Esophagus muscularis mucosa (tissue), 4 donors: ENCODE measurements at places on chromosomes 5 and 9. TPM values are rescaled to one million over a fixed set of nuclear protein-coding genes. Genes with fewer than 3 reads are reported as not detected.

ROPN1L gene
- 1.7 TPM for total RNA-seq

GRCh38 chr5:163503106-163504078 lies 2.0 kb upstream of the MAT2B start:
- no peaks in the 10 kb centered on the region for H3K27me3 ChIP-seq
- H3K4me1 ChIP-seq = peaks cover 47% of the 10 kb centered on the region
- peak; percentile 95 for DNase-seq
- H3K4me3 ChIP-seq = peak overlapping the region; percentile 87
- peak overlapping the region; percentile 92 for H3K27ac ChIP-seq

FBXO38 gene
- total RNA-seq = 34.6 TPM

ZCCHC10 gene
- total RNA-seq = 16.7 TPM

DNA sequence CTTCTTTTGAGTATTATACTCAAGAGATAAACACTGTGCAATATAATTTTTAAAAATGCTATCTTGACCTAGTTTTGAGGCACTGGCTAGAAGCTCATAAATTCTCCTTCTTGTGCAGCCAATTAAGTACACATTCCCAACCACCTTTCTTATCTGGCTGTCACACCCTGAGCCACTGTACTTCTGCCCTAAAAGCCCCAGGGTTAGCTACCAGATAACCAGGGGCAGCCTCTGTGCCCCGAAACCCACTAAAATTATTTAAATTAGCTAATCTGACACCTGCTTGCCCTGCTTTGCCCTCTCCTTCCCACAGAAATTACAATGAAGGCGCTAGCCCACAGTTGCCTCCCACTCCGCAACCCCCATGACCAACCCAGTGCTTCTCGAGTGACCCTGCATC lies 597.3 kb upstream of the TYRP1 start:
- DNase-seq = no peak
- no peaks in the 10 kb centered on the region for H3K27me3 ChIP-seq
- H3K4me3 ChIP-seq = no peak overlapping the region
- no peaks in the 10 kb centered on the region for H3K36me3 ChIP-seq
- H3K27ac ChIP-seq = no peak overlapping the region
- H3K4me1 ChIP-seq = no peaks in the 10 kb centered on the region

- H3K36me3 ChIP-seq = no peaks in the 10 kb centered on the region
- H3K4me3 ChIP-seq = no peak overlapping the region
- H3K27me3 ChIP-seq = peaks cover 45% of the 10 kb centered on the region
- H3K27ac ChIP-seq = no peak overlapping the region
Measured at GRCh38 chr5:3590161-3590966, 5.3 kb upstream of the IRX1 start.

DNA sequence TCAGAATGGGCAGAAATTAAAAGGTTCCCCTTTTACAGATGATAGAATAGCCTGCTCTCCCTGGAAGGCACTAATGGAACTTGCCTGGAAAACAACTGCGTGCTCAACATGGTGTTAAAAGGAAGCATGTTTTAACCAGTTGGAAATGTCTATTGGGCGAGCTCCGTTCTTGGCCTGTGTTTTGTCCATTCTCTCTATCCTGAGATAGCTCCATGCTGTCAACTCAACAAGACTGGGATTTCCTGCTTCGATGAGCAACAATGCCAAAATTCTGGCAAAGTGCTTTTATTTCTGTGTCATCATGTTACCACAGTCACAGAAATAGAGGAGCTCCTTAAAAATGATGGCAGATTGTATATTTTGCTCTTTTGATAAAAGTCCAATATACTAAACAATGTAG lies 198.3 kb downstream of the PLK2 start:
- no peaks in the 10 kb centered on the region for H3K36me3 ChIP-seq
- DNase-seq = no peak
- H3K4me1 ChIP-seq = peaks cover 5% of the 10 kb centered on the region
- no peak overlapping the region for H3K27ac ChIP-seq
- no peak overlapping the region for H3K4me3 ChIP-seq

- no peak overlapping the region for H3K27ac ChIP-seq
- no peaks in the 10 kb centered on the region for H3K27me3 ChIP-seq
- peak; percentile 4 for DNase-seq
- no peak overlapping the region for H3K4me3 ChIP-seq
- peaks cover 11% of the 10 kb centered on the region for H3K4me1 ChIP-seq
Measured at GRCh38 chr9:127308652-127309434, 44.3 kb downstream of the GARNL3 start.

FAM221B gene
- not detected for total RNA-seq

DNA sequence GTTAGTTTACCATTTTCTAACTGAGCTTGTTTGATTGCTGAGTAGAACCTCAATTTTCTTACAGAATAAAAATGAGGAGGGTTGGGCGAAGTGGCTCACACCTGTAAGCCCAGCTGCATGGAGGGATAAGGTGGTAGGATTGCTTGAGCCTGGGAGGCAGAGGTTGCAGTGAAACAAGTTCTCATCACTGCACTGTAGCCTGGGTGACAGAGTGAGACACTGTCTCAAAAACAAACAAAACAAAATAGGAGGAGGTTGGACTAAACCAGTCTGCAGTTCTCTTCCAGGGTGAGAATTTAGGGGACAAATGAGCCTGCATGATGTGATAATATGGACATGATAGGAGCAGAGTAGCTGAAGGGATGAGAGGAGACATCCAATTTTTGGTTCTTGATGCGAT lies 57.3 kb downstream of the SLC27A6 start:
- H3K36me3 ChIP-seq = no peaks in the 10 kb centered on the region
- H3K4me3 ChIP-seq = no peak overlapping the region
- peak overlapping the region; percentile 0 for H3K27ac ChIP-seq
- H3K27me3 ChIP-seq = no peaks in the 10 kb centered on the region

DNA sequence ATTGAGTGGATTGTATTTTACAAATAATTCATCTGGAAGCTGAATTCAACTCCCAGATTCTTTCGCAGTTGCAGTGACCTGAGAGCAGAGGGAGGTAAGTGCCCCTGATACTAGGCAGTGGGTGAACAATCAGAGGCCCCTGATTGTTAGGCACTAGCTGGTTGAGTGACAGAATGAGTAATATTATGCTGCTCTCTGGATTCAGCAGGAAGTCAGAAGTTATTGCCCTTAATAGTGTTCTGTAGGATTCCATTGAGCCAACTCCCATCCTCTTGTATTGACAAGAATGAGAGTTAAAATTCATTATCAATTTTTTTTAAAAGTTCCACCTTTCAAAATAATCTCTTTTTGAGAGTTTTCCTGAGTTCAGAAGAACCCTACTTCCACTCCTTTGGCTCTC lies 301.2 kb downstream of the DTWD2 start:
- no peaks in the 10 kb centered on the region for H3K4me1 ChIP-seq
- no peaks in the 10 kb centered on the region for H3K27me3 ChIP-seq
- no peak overlapping the region for H3K27ac ChIP-seq
- H3K4me3 ChIP-seq = no peak overlapping the region

DNA sequence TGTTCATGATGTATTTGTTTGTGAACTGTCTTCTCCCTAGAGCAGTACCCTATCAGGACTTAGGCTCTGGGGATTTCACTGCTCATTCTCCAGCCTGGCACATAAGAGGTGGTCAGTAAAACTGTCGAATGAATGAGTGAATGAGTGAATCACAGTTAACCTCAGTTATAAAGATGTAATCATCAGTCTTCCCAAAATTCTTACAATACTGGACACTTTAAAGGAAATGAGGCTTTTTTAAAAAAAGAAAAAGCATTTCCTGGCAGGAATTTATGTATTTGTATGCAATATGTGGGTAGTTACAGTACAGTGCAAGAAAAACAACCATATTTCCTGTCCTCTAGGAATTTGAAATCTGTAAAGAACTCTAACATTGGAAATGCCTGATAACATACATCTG lies 59.6 kb downstream of the RAI14 start:
- no peak for DNase-seq
- no peaks in the 10 kb centered on the region for H3K27me3 ChIP-seq
- H3K36me3 ChIP-seq = no peaks in the 10 kb centered on the region

DNA sequence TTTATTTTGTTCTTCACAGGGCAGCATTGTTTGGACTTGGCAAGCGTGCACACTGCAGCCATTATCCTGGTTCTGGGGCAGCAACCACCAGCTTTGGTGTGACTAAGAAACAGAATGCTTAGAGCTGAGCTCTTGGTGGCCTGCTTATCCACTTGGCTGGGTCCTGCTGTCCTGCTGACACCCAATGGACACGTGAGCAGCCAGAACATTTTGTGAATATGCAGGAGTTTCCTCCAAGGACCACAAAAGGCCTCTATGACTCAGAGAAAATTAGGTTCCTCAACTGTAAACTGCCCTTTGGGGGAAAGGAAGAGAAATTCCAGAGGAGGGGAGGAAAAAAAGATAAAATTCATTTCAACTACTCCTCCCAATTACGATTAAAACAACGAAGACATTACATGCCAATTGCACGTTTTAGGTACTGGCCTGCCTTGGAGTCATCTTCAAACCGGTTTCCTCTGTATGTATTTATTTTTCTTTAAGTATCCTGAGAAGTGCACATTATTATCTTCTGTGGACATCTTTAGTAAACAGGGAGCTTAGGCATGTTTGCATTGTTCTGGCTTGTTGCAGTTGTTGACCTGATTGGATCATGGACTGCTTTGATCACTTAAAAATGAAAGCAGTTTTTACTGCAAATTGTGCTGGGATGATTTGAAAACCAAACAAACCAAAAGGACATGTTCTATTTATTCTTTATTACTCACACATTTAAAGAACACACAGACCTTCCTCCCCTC lies 82.3 kb upstream of the TLE4 start:
- H3K4me3 ChIP-seq = no peak overlapping the region
- H3K27ac ChIP-seq = no peak overlapping the region
- H3K36me3 ChIP-seq = no peaks in the 10 kb centered on the region
- no peak for DNase-seq
- no peaks in the 10 kb centered on the region for H3K4me1 ChIP-seq

DNA sequence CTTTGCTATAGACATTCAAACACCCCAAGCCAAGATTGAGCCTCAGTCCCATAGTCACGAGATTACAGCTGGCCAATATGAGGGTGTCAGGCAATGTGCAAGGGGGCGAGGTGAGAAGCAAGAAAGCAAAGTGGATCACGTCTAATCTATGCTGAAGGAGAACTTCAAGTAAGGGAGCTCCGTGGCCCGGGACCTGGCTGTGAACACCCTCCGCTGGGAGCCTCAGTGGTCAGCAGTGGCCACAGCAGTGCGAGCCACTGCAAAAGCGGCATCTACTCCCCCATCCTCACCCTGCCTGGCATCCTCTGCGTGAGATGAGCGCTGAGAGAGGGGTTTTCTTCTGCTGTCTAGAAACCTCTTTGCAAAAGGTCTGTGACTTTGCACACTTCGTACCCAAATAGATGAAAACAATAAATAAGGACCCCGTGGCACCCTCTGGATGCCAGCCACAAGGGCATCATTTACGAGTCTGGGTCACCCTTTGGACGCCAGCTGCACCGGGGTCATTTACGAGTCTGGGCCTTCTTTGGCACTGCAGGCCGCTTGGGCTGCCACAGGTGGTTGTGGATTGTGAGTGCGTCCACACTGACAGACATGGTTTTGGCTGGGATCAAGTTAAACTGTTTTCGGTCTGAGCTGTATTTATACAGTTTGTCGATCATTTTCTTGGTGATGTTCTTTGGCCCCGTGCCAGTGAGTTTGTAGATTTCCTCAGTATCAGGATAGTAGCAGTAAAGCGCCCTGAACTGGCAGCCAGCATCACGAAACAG lies 96.4 kb downstream of the CAMSAP1 start:
- H3K27me3 ChIP-seq = no peaks in the 10 kb centered on the region
- peaks cover 58% of the 10 kb centered on the region for H3K36me3 ChIP-seq
- no peak overlapping the region for H3K27ac ChIP-seq
- no peak overlapping the region for H3K4me3 ChIP-seq
- DNase-seq = no peak
- no peaks in the 10 kb centered on the region for H3K4me1 ChIP-seq

GRCh38 chr9:94065535-94065961 lies 18.7 kb upstream of the PTPDC1 start:
- DNase-seq = no peak
- H3K36me3 ChIP-seq = peaks cover 17% of the 10 kb centered on the region
- H3K4me3 ChIP-seq = no peak overlapping the region

- no peaks in the 10 kb centered on the region for H3K36me3 ChIP-seq
- H3K27ac ChIP-seq = no peak overlapping the region
- no peaks in the 10 kb centered on the region for H3K4me1 ChIP-seq
- no peaks in the 10 kb centered on the region for H3K27me3 ChIP-seq
- no peak overlapping the region for H3K4me3 ChIP-seq
- no peak for DNase-seq
Measured at GRCh38 chr5:72096602-72097188, 10.6 kb upstream of the MAP1B start.

- H3K36me3 ChIP-seq = no peaks in the 10 kb centered on the region
- no peaks in the 10 kb centered on the region for H3K27me3 ChIP-seq
- no peak overlapping the region for H3K27ac ChIP-seq
- DNase-seq = no peak
Measured at GRCh38 chr5:154375329-154376008, 70.3 kb upstream of the SAP30L start.

DNA sequence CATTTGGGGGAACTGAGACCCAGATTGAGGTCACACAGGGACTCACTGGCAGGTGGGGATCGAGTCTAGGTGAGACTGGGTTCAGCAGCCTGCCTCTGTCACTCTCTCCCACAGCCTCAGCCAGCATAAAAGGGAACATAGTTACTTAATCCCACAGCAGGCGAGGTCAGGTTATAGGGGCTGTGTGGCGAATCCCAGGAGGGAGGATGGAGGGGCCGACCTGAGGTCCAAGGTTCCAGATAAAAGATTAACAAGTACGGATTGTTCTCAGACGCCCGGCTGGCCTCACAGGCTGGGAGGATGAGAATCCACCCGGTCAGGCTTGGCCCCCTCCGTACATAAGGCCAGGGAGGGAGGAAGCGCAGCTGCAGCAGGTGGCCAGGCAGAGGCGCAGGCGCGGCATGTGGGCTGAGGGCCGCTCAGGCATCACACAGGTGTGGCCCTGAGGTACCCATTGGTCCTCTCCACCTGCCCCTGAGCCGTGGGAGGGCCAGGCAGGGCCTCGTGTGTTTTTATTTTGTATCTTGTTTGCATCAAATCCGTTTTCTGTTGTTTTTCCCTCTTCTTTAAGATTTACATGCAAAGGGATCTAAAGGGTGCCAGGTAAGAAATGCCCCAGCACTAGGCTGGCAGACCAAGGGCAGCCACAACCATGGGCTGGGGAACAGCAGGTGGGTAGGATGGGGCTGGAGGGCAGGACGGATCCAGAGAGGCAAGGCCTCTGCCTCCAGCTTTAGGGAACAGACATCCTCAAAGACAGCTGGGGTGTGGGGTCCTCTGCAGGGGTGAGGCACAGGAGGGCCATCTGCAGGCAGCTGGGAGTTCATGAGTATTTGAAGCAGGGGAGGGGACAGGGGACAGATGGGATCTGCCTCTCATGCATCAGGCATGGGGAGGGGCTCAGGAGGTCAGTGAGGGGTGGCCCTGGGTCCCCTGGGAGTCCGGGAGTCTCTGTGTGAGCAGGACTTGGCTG lies 3.6 kb downstream of the SUSD3 start:
- no peaks in the 10 kb centered on the region for H3K27me3 ChIP-seq
- no peak overlapping the region for H3K4me3 ChIP-seq
- no peak for DNase-seq
- H3K4me1 ChIP-seq = peaks cover 29% of the 10 kb centered on the region
- no peaks in the 10 kb centered on the region for H3K36me3 ChIP-seq
- H3K27ac ChIP-seq = no peak overlapping the region

MRPL50 gene
- 9.2 TPM for total RNA-seq
